Omental fat pad (tissue), 4 donors: ENCODE measurements at places on chromosomes 2 and 18. TPM values are rescaled to one million over a fixed set of nuclear protein-coding genes. Genes with fewer than 3 reads are reported as not detected.
A peak's percentile ranks its signal among the peaks of the same experiment; 100 is the strongest.

- DNase-seq: no peak
Observed at GRCh38 chr18:61531182-61531581, 198.0 kb downstream of the CDH20 start.

- no peak for DNase-seq
Observed at GRCh38 chr18:78207942-78208341, 771.7 kb upstream of the SALL3 start.

The MC5R gene
- not detected for total RNA-seq

DNA sequence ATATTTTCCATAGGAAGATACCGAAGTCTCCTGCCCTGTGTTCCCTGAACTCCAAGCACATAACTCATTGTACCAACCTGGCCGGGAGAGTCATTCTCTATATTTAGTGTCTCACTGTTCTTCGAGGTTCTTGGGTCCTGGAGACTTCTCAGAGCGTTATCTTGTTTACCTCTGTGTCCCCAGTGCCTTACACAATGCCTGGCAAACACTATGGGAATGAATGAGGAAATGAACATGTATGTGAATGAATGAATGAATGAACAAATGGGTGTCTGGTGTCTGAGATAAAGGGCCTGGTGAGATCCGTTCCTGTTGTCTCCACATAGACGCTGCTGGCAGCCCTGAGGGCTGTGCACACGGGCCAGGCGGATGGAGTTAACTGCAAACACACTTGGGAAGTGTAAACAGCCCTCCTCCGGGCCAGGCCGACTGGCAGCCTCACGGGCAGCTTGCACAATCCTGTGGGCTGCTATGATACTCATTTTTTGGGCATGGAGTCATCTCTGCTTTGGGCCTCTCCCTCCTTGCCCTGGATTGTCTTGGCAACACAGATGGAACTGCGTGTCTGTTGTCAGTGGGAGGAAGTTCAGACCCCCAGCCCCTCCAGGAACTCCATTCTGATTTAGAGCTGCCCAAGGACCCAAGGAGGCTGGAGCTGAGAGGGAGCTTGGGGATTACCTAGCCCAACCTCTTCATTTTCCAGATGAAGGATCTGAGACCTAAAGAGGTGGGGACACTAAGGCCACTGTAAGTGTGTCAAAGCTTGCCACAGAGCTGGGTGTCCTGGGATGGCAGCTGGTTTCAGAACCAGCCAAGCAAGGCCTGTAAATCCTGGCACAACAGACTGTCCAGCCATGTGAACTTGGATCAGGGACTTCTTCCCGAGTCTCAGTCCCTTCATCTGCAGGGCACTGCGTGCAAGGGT is 124.4 kb downstream of the INHBB start:
- peak; percentile 47 for DNase-seq

The KCNIP3 gene
- 7.2 TPM for total RNA-seq

The CTIF gene
- 60.2 TPM for total RNA-seq

- DNase-seq: no peak
Observed at GRCh38 chr2:179626261-179626660, 235.2 kb downstream of the ZNF385B start.

- no peak for DNase-seq
Observed at GRCh38 chr2:49972699-49973098, 818.4 kb upstream of the FSHR start.

The ARHGEF33 gene
- 0.48 TPM for total RNA-seq

GRCh38 chr2:148273158-148273691 is 252.3 kb downstream of the MBD5 start:
- no peak for DNase-seq

- DNase-seq: no peak
Observed at GRCh38 chr18:2536493-2536892, 34.8 kb downstream of the METTL4 start.

The ORC2 gene
- total RNA-seq: 16.6 TPM

DNA sequence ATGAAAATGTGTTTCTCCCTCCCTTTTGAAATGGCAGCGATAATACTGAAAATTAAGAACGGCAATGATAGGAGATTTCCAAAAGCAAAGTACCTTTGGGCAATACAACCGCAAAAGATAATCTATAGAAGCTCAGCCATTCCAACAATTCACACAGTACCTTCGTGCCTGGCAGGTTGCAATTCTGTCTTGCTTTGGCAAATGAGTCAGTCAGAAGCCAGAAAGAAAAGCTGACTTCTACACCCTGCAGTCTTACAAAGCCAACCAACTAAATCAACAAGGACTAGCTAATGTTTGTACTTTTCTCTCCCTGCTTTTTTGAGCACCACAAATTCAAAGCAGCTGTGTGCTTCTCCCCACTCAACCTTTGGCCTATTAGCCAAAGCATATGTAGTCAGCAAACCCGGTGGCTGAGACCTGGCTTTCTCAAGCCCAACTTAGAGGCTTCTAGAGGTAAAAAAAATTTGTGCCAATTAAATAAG is 25.7 kb upstream of the ID2 start:
- no peak for DNase-seq

DNA sequence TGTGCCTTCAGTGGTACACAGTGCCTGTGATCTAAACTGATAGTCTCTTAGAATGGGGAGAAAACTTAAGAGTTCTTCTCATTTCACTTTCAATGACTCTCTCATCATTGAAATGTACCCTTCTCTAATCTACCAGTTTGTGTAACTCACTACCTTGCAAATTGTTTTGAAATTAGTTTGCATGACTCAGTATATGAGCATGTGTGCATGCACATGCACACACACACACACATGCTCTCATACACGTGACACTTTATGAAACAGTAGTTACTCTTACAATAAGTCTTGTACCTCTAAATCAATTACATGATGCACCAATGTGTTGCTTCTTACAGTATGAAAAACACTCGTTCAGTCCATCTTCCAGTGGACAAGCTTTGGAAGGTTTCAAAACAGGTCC is 10.6 kb downstream of the LYPD6B start:
- DNase-seq: no peak

The HSBP1L1 gene
- total RNA-seq: 20.1 TPM

The NDC80 gene
- not detected for total RNA-seq

The SOWAHC gene
- total RNA-seq: 16.3 TPM

DNA sequence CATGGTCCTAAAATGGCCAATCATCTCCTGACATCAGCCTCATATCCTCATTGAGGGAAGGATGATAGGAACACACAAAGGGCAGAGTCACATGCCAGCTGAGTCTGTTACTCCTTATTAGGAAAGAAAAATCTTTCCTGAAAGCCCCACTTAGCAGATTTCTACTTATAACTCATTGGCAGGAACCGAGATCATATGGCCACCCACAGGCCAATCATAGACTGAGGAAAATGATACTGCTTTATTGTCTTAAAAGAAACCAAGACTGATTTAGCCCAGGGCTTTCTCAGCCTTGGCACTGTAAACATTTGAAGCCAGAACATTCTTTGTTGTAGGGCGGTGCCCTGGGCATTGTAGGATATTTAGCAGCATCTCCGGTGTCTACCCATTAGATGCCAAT is 18.7 kb downstream of the GKN2 start:
- DNase-seq: no peak

DNA sequence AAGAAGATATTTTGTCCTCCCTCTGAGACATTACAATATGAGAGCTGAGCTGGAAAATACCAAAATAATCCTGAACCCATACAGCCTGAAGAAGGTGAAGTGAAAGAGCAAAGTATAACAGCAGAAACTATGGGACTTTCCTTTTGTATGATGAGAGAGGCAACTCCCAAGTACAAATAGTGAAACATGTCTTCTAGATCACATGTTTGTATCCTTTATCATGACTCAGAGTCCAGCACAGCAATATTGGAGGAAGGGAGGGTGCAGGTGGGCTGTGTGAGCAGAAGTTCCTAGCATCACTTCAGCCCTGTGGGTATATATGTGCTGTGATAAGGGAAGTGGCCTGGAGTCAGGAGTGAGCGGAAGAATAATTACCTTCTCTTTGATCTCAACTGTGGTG is 265.6 kb upstream of the NRXN1 start:
- DNase-seq: no peak

DNA sequence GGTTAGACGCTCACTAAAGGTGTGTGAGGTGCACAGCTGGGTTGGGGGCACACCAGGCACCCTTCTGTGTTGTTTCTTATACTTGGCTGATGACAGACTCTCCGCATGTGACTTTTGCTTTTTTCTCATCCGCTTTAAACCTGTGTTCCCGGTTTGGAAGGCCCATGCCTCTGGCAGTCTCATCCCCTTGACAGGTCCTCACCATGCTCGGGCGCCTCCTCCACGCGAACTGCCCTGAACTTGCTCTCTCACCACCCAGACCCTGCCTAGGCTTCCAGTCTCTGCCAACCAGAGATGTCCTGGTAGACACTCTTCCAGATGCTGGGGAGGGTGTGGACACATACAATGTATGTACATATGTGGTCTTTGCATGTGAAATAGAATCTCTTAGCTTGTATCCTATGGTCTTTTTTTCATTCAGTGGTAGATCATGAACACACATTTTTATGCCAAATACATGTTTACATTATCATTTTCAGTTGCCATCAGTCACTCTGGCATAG is 79.8 kb downstream of the LIMS1 start:
- DNase-seq: no peak

The GNLY gene
- total RNA-seq: 5.4 TPM

DNA sequence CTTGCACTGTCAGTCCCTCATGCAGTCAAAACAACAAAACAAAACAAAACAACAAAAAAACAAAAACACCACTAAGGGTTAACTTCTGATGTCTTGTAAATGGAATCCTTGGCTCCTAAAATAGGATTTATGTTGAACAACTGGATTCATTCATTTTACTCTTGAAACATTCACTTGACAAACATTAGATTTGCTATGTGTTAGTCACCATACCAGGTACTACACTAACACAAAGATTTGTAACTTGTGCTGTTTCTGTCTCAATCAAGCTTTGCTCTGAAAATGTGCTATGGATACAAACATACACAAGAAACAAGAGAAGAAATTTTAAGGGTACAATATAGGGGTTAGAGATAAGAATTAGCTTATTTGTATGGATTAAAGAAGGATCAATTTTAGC is 812.8 kb downstream of the LRP1B start:
- DNase-seq: no peak

The BUB1 gene
- 0.25 TPM for total RNA-seq

GRCh38 chr2:10740226-10740625 is 18.8 kb downstream of the ATP6V1C2 start:
- no peak for DNase-seq

GRCh38 chr2:234300391-234300925 is 196.4 kb downstream of the ARL4C start:
- no peak for DNase-seq

DNA sequence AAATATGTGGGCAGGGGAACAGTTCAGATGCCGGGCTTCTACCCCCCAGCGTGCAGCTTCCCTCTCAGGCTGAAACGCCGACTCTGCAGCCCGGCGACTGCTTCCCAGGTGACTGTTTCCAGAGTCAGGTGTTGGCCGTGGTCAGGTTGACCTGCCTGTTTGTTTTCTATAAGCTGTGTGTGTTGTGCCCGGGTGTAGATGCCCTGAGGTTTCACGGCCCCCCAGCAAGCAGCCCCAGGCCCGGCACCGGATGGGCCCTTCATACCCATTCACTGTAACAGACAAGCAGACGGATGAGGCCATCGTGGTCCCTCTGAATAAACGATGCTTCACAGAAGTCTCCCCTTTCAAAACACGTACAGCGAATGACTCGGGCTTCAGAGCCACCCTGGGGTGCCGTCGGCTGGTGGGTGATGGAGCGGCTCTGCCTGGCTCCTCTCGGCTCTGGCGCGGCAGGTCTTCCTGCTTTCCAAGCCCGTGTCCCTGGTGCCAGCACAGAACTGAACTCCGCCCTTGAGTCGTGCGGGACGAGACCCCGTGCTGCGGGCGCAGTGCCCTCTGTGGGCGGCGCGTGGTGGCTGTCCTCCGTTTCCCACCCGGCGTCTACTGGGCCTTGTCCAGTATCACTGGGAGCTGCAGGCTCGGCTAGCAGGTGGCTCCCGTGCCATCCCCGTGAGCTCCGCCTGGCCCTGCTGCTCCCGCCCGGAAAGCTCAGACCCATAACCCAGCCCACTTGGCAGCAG is 15.0 kb upstream of the KCNG2 start:
- no peak for DNase-seq

The MIB1 gene
- total RNA-seq: 26.4 TPM

- DNase-seq: no peak
Observed at GRCh38 chr18:12048827-12049175, 44.8 kb upstream of the ANKRD62 start.

The MARCHF4 gene
- not detected for total RNA-seq

The CKAP2L gene
- 0.13 TPM for total RNA-seq

DNA sequence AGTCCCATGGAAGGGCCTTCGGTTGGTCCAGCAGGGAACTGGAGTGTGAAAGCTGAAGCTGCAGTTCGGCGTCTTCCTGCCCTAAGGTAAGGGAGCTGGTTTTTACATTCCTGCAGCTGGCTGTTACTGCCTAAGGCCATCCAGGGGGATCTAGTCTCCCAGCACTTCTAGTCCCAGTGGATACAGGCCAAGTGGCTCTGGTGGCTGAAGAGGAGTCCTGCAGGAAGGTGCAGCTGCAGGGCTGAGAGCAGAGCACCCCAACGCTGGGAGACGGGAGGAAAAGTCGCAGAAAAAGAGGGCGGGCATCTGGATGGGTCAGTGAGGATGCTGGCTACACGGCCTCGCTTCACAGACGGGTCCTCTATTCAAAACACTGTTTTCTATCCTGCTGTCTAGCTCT is 225.0 kb upstream of the HS6ST1 start:
- no peak for DNase-seq

GRCh38 chr2:70828914-70829824 is 6.4 kb downstream of the CD207 start:
- no peak for DNase-seq

DNA sequence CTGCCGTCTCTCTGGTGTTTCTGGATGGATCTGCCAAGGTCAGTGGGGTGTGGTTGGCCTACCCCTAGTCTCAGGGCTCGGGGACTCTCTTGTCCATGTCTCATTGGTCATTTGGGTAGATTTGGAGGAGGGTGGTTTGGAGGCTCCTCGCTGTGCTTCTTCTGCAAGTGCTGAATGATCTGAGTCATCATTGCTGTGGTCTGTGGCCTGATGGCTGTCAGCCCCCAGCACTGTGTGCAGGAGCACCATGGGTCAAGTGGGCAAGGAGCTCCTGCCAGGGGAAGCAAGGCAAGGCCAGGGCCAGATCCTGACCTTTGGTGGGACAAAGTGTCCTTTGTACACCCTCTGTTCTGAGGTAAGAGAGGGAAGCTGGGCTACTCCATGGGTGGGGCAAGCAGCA is 221.8 kb downstream of the FHOD3 start:
- DNase-seq: no peak

DNA sequence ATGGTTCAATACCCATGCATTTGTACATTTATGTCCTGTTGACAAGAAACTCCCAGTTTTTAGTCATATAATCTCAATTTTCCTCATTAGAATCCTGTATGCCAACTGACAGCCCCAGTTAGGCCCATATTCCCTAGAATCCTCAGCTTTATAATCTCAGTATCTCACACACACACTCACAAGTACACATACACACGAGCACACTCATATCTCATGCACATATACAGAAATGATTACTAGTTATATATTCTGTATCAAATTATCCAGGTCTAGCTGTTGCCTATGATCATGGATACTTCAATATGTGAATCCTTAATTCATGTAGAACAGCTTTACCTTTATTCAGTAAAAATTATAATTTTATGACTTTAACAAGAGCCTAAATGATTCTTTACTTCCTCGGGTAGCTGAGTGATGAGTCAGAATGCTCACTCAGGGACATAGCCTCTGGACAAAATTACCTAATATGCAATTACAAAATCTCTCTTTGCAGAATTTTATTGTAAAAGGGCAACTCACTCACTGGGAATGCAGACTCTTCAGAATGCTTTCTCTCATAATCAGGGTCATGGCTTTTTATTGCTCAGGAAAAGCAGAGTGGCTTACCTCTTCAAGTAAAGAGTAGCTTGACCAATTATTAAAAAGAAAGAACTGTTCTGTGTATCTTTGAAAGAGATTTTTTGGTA is 193.6 kb upstream of the PIK3C3 start:
- no peak for DNase-seq

GRCh38 chr2:101613056-101613704 is 84.3 kb upstream of the MAP4K4 start:
- no peak for DNase-seq
